Activated CD4-positive, alpha-beta T cell treated with anti-CD3 and anti-CD28 coated beads, Interleukin-10, Interleukin-2, amounts not matched to agents 100 ng/mL and 50 ng/mL, durations not matched to agents 16 hours and 8 hours (primary cell): ENCODE measurements at places on chromosomes 5 and 9.

- DNase-seq: no peak
These were observed 71.1 kb downstream of the ZNF474 start for GRCh38 chr5:122200450-122200849.

GRCh38 chr9:1086517-1086916 is 36.4 kb downstream of the DMRT2 start:
- no peak for DNase-seq

GRCh38 chr5:168947212-168947868 is 353.6 kb downstream of the SLIT3 start:
- peak; percentile 52 for DNase-seq

GRCh38 chr5:72170101-72170500 is 62.8 kb downstream of the MAP1B start:
- DNase-seq: no peak

DNA sequence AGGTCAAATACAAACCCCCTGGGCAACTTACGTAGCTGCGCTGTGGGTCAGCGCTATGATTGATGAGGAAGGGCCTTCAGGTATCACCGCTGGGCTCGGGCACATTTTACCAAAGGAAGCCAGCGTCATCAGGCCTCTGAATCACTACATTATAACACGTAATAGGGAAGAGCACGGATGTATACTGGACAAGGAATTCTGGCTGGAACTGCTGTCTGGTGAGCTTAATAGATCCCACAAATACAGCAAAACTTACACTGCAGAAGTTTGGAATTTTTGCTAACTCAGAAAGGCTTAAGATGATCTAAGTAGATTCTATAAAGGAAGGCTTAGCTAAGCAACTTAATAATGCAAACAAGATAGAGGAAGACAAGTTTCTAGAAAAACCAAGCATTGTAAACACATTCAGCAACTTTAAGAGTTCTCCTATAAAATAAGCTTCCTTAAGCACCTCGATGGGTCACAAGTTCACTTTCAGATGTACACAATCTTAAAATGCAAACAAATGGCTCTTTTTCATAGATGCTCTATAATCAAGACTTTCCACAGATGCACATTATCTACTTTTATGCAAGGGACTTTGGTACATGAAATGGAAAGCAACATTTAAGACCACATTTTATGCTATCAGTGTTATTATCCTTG is 360.1 kb upstream of the PANK3 start:
- no peak for DNase-seq

DNA sequence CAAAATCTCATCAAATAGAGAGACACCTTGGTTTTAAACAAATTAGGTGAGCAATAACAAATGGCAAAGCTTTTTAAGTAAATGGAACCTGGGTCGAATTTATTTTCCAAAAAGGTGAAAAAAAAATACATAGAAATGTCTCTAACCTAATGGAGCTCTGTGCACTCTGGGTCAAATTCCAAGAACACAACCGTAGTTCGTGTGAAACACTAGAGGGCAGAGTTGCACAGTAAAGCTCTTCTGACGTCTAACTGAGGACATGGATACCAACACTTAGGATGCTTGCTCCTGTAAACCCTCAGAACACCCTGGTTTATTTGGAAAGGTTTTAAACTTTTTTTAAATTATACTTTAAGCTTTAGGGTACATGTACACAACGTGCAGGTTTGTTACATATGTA is 18.9 kb downstream of the MARCHF11 start:
- peak; percentile 55 for DNase-seq
